ENCODE measurements at places on chromosomes 7 and 10.
A peak's percentile ranks its signal among the peaks of the same experiment; 100 is the strongest.

DNA sequence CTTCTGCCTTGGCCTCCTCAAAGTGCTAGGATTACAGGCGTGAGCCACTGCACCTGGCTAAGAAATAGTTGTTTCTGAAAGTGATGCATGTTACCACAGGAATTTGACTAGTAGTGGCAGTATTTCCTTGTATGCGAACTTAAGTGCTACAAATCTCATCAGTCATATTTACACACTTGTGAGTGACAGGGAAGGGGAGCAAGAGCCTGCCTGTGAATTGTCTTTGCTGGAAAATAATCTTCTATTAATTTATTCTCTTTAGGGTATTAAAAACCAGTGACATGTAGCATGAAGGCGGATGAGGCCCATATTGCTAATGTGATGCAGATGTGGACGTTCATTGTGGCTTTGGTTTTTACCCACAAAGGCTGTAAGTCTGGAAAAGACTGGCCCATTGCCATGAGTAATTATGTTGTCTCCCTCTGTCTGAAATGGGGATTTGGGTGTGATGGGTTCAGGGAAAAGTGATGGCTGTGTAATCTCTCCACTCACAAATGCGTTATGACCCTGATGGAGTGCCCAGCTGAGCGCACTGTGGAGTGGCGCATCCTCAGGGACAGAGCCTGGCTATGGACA lies 97.6 kb downstream of the CCNY start:
- DNase-seq = no peak

- DNase-seq = peak; percentile 33
Observed at GRCh38 chr10:804191-804781, 114.8 kb upstream of the DIP2C start.

GRCh38 chr7:91289633-91290254 lies 25.5 kb downstream of the FZD1 start:
- no peak for DNase-seq

- no peak for DNase-seq
Observed at GRCh38 chr7:98571986-98572385, 45.1 kb upstream of the NPTX2 start.

DNA sequence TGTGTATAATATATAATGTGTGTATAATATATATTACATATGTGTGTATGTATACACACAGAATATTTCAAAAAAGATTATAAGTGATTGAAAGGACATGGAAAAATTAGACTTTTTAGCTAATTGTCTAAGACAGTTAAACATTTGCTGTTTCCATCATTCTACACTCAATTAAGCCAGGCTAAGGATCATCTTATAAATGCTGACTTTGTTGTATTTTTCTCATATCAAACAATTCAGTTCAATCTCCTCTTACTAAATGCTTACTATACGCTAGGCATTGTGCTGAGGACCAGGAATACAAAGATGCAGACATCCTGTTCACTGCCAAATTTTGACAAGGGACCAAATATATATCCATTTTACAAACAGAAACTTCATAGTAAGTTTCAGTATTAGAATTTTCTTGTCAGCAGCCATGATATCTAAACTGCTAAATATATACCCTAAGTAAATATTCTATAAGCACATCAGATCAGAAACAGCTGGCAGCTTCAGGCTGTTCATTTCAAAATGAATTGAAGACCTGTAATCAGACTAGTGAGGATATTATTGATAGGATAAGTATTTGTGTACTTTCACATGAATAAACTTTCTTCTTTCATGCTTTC lies 10.3 kb upstream of the LRRN3 start:
- no peak for DNase-seq

DNA sequence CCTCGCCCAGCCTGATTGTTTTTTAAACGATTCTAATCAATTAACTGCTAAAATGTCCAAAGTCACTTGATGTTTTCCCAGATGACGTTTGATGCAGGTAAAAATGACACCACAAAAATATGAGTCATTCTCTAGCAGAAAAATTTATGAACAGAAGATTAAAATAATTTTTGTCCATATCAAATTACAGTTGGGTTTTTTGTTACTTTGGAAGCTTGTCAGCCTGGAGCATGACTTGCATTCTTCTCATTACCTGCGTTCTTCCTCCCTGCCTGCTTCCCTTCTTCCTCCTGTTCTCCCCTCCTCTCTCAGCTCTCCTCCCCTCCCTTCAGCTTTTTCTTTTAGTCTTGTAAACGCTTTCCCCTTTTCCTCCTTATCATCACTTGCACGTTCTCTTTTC lies 18.7 kb downstream of the IL15RA start:
- DNase-seq = no peak

- no peak for DNase-seq
Observed at GRCh38 chr7:55441774-55442522, 76.8 kb downstream of the LANCL2 start.

GRCh38 chr10:98608411-98608810 lies 161.7 kb upstream of the HPS1 start:
- no peak for DNase-seq

GRCh38 chr7:137717811-137718271 lies 128.9 kb downstream of the DGKI start:
- no peak for DNase-seq

DNA sequence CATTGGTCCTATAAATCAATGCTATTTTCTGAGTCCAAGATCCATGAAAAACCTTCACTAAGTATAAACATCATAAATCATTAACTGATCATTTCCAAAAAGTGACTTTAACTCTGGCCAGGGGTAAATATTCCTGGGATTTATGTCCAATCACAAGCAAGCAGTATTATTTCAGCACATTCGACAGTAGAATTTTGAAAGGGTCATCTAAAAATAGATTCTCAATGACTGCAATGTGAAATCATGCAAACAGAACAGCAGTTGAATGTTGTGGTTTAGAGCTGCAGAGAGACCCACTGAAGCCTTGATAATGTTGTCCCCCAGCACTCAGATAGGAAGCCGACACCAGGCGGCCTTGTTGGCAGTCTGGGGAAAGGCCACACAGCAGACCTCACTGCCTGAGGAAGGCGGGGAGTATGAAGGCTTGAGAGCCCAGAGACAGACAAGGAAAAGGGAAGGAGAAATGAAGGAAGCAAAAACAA lies 38.1 kb downstream of the FAM107B start:
- no peak for DNase-seq

DNA sequence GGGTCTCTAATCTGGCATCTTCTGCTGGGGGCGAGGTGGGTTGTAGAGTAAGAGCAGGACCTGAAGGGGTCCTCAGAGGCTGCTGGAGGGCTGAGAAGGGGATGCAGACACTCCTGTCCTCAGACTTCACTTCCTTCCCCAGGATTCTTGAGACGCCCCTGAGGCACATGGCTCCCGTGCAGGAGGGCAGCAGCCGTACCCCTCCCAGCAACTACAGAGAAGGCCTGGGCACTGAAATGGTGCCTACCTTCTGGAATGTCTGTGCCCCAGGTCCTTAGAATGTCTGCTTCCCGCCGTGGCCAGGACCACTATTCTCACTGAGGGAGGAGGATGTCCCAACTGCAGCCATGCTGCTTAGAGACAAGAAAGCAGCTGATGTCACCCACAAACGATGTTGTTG lies 52.0 kb downstream of the VWA2 start:
- no peak for DNase-seq

- no peak for DNase-seq
Observed at GRCh38 chr7:135716677-135717238, 11.2 kb downstream of the SLC13A4 start.

GRCh38 chr7:105389088-105389650 lies 448 bp upstream of the SRPK2 start:
- DNase-seq = no peak

GRCh38 chr7:16991551-16991950 lies 109.8 kb upstream of the AGR3 start:
- DNase-seq = no peak

GRCh38 chr10:61342858-61343572 lies 110.2 kb downstream of the TMEM26 start:
- DNase-seq = no peak

- DNase-seq = no peak
Observed at GRCh38 chr10:78194539-78195402, 161.1 kb downstream of the RPS24 start.

GRCh38 chr7:139523199-139523941 lies at the start of gene CLEC2L:
Gene CLEC2L, plus strand, starts transcription at chr7:139523685. Its CDS starts 243 bp downstream, at chr7:139523928.
- DNase-seq = no peak

DNA sequence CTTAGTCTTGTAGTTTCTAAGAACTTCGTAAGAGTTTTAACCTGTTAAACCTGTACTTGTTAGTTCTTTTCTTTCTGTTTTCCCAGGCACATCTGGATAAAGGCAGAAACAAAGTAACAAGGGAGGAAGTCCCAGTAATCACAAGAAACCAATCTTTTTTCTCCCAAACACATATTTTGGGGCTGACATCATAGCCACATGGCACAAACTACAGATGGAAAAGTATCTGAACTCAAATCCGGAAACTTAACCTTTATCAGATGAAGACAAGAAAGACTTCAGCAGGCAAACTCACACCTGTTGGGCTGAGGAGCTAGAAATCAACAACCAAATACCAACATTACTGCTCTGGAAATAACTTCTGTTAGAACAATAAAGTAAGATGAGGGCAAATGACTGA lies 67.1 kb downstream of the CUBN start:
- no peak for DNase-seq

DNA sequence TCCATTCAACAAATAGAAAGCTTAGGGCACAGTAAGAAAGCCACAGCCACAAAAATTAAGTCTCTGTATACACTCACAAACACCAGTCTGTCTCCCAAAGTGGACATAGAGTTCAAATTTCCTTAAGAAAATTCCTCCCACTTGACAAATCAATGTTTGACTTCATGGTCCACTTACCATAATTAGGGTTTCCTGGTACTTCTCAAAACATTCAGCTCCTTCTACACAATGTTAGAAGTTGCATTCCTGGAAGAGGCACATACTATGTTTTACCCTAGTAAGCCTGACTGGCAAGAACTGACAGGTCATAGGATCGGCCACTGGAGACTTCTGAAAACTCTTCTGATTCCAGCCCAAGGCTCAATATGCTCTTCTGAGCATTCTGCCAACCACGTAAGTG lies 70.5 kb downstream of the CPXM2 start:
- no peak for DNase-seq

DNA sequence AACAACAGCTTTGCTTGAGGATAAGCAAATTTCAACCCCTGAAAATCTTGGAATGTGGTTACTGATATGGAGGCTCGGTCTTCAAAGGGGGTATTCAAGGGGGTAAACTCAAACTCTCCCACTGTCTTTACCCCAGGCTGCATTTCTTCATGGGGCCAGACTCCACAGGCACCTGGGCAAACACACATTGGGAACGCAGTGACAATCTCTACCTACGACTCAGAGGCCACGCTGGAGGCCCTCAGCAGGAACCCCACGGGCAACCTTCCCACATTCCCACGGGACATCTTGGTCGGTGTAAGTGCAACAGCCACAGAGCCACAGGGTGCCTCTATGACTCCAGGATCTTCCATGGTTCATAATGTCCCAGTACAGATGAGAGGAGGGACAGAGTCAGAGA lies 2.2 kb upstream of the INSIG1 start:
- DNase-seq = no peak

DNA sequence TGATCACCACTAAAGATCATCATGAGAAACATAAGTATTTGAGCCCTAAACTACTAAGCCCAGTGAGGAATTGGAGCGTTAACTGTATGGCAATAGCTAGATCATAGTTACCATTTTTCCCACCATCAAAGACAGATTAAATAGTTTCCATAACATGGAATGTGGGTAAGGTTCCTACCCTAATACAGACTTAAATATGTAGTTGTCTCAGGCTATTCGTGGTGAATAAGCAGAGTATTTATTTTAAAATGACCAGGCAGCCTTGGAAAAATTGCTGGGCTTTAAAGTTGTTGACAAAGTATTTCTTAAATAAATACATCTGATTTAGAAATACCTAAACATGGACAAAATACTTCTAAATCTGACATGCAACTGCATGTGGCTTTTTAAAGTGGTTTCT lies 106.8 kb downstream of the NT5C2 start:
- DNase-seq = no peak

GRCh38 chr7:130667593-130668257 lies 823 bp downstream of the COPG2 start:
- no peak for DNase-seq

GRCh38 chr10:113718969-113719822 lies 32.3 kb upstream of the PLEKHS1 start:
- DNase-seq = no peak

GRCh38 chr7:149706398-149706797 lies 67.0 kb downstream of the ZNF467 start:
- no peak for DNase-seq

DNA sequence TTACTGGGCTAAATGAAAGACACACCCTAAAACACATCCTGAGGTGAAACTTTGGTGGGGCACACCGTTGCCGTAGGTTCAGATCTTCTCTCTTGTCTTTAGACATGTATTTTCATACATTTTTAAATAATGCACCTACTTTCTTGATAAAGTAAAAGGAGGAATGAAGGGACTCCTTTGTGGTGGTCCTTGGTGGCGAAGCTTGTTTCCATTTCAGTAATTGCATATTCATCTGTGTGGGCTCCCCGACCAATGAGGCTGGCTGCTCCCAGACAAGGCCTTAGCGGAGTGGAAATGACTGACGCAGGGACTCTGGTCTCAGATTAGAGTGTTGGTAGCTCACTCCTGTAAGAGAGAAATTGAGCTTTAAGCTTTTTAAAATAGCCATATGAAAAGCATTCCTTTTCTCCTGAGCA lies 815 bp downstream of the CCSER2 start:
- DNase-seq = peak; percentile 26

DNA sequence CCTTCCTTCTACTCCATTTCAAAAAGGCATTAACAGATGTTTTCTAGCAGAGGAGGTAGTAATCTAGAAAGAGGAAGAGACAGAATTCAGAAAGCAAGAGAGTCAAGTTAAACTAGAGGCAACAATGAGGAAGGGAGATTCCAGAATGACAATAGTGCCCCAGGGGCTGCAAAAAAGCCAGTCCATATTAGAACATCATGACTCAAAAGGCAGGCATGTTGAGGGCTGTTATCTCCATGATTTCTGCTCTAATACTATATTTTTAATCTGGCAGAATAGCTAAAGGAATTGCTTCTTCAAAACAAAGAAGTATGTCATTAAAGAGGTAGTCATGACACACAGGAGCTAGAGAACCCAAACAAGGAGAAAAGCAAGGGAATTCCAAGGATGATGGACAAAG lies 599.6 kb downstream of the INHBA start:
- DNase-seq = no peak

- DNase-seq = no peak
Observed at GRCh38 chr7:22823142-22823497, 471 bp upstream of the TOMM7 start.

DNA sequence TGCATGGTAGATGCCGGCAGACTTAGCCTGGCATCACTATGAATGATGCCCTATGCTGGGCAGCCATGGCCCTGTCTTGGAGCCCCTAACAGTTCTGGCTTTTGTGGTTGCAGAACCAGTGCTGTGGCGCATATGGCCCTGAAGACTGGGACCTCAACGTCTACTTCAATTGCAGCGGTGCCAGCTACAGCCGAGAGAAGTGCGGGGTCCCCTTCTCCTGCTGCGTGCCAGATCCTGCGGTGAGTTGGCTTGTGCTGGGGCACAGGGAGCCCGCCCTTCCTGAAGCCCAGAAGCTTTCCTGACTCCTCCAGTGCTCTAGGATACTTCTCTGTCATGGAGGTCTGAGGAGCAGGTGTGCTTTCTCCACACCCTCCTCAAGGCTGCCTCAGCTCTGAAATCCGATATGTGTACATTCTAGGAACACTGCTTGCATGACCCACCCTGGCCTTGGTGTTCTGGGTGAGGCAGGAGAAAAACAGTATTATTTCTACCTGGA lies 25.6 kb upstream of the SH2D4B start:
- DNase-seq = no peak
